Coronary artery (tissue), 2 donors: ENCODE measurements at places on chromosomes 2 and 18.

GRCh38 chr18:70385474-70385873 is 96.6 kb downstream of the SOCS6 start:
- no peak for DNase-seq

- no peak for DNase-seq
Measured at GRCh38 chr2:241110607-241111439, 8.7 kb upstream of the MTERF4 start.

- DNase-seq = no peak
Measured at GRCh38 chr18:76553715-76554546, 58.9 kb upstream of the ZNF516 start.

DNA sequence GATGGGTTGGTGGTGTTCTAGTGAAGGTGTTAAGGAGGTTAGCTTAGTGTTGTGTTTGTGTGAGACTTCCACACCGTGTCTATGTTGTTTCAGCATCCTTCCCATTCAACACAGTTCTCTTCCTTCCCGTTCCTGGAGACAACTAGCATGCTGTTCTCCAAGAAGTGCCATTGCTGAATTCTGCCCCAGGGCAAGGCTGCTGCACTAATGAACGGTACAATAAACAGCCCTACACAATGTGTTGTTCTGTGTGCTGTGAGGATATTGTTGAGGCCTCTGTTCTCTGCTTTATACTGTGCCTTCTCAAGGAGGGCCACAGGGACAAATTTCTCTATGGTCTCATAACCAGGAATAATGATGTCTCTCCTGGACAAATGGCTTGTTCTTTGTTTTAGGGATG is 39.8 kb upstream of the ZEB2 start:
- no peak for DNase-seq

DNA sequence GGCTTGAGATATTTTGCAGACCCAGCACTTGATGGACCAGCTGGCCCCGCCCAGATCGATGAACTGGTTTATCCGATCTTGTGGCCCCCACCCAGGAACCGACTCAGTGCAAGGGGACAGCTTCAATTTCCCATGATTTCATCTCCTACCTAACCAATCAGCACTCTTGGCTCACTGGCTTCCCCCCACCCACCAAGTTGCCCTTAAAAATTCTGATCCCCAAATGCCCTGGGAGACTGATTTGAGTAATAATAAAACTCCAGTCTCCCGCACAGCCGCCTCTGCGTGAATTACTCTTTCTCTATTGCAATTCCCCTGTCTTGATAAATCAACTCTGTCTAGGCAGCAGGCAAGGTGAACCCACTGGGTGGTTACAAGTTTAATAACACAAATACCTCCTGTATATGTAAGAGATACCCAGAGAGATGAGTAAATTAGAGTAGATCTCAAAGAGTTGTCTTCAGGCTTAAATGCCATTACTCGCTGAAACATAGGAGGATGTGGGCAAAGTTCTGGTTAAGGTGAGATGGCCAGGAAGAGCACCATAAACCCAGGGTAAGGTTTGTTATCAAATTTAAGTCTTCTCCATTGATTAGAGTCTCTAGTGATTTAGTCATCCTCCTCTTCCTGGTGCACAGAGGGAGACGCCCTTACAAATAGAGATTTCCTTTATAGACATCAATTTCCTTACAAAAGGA is 222.8 kb downstream of the ARL4C start:
- no peak for DNase-seq

DNA sequence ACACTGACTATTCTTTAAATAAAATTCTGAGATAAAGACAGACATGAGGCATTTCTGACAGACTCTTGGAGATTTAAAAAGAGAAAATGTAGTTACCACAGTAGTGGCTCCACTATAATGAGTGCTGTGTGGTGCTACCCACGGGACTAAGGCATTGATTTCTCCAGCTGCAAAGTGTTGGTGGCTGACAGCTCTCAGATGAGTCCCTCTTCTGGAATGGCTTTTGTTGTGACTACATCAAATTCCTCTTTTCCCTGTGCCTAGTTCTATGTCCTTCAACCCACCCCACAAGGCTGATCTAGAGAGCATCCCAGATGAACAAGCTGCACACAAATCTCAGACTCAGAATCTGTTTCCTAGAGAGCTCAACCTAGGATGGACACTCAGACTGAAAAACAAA is 884.8 kb upstream of the ZEB2 start:
- no peak for DNase-seq

- DNase-seq = no peak
Measured at GRCh38 chr2:37523814-37524362, 147.6 kb downstream of the CDC42EP3 start.

DNA sequence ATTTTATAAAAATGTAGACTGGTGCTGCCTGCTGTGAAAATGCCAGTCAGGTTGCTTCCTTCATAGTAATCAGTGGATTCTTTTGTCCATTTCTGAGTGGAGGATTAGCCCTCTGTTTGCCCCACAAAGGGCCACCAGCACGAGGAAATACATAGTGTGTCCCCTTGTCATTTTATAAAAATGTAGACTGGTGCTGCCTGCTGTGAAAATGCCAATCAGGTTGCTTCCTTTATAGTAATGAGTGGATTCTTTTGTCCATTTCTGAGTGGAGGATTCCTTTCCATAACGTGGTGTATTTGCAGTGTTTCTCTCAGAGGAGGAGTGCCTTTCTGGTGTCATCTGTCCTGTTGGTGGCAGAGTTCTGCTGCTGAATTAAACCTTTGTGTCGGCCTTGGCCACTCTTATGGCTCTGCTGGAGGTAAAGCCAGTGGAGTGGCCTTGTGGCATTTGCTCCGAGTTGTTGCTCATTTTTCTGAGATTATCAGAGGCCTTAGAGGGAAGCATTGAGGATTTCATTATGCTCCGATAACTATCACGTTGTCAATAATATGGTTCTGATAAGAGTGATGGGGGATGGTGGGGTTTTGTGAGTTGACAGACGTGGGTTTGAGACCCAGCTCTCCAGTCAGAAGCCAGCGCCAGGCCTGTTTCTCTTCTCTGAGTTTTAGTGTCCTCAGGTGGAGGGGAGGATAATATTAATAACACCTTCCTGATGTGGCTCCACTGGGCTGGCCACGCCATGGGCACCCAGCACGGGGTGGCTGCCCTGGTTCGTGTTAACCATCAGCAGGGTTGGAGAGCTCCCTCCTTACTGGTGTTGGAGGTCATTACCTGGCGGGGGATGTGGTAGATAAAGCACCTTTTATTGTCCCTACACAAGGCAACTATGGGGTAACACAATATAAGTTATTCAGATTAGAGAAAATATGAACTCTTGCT is 96.6 kb downstream of the NEDD4L start:
- DNase-seq = no peak

GRCh38 chr2:232463701-232464543 is 8.0 kb downstream of the ALPI start:
- peak; percentile 59 for DNase-seq

DNA sequence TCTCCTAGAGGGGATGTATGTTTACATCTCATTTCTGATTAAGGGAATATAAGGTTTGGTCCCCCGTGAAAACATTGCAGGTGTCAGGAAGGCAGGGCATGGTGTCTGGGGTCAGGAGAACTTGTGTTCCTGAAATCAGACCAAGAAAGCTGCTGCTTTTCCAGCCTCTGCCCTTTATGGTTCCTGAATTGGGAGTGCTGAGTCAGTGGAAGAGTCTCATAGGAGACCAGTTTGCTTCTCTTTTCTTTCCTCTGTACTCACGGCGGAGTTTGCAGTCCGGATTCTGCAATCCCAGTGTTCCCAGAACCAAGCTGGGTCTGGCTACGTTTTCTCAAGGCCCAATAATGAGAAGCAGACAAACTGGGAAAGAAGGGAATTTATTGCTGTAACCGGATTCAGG is 5.1 kb upstream of the MARCO start:
- no peak for DNase-seq

- DNase-seq = no peak
Measured at GRCh38 chr18:36934884-36935283, 106.0 kb downstream of the KIAA1328 start.

- no peak for DNase-seq
Measured at GRCh38 chr2:207787017-207787416, 17.3 kb upstream of the FZD5 start.

DNA sequence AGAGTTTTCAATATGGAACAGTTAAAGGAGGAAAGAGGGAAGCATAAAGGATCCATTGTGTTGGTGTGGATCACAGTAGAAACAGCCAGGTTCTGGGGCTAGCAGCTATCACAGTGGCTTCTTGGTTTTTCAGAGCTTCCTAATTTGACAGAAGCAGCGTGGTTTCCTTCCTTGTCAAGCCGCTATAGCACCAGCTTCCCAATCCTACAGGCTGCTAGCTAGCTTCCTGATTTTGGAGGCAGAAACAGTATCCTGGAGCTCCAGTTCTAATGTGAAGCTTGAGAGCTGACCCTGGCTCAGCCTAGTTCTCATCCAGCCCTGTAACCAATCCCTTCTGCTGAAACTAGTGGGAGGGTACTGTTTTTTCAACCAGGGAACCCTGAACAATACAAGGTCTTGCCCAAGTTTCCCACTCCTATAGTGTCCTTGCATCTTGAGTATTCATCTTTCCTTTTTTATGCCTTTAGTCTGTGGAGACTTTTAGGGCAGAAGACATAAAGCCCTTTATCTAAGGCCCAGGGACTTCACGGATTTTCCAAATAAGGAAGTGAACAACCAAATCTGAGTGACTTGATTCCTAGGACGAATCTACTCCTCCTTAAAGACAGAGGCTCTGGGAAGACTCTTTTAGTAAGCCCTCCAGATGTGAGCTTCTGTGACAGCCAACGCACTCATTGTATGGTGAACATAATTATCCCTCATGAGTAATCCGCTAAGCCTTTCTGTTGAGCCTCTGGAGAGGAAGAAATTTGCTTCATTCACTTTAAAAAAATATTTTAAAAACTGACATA is 33.8 kb downstream of the CCDC93 start:
- no peak for DNase-seq

DNA sequence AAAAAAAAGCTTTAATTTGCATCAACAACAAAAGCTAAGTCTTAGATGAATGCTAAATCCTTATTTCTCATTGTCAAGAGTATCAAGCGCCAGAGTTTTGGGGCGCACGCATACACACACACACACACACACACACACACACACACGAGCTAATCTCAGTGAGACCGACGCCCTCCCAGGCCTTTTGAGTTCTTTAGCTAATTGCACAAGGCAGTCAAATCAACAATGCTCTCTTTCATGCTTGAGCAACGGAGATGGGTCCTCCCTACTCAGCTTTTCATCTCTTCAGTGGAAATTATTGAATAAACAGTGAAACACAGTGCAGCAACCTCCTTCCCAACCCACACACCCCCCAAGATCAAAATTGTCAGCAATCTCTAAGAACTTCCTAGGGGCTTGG is 19.2 kb downstream of the GKN1 start:
- no peak for DNase-seq

DNA sequence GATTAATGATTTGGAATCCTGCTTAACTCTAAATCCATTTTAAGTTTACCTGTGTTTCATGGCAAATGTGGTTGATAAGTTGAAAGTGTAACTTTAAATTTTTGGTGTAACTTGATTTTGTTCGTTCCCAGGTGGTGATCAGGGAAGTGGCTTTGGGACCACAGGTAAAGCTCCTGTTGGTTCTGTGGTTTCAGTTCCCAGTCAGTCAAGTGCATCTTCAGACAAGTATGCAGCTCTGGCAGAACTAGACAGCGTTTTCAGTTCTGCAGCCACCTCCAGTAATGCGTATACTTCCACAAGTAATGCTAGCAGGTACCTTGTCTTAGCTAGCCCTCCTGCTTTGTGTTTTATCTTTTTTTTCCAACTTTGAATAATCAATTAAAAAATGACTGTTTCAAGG is 62.8 kb downstream of the AGFG1 start:
- DNase-seq = no peak

- no peak for DNase-seq
Measured at GRCh38 chr2:48914477-48915089, 159.1 kb upstream of the LHCGR start.

- DNase-seq = no peak
Measured at GRCh38 chr2:194750926-194751325, 906.1 kb upstream of the SLC39A10 start.

GRCh38 chr2:218125626-218126080 is at the start of gene CXCR2:
CXCR2 (plus strand) TSS chr2:218126028; CDS start chr2:218134802, 8,774 bp downstream.
- no peak for DNase-seq

GRCh38 chr2:218995972-218996711 is 2.9 kb upstream of the CRYBA2 start:
- peak; percentile 87 for DNase-seq

- no peak for DNase-seq
Measured at GRCh38 chr18:34767601-34768027, 57.5 kb downstream of the DTNA start.

GRCh38 chr2:156800065-156800653 is 364.0 kb downstream of the GPD2 start:
- DNase-seq = no peak

DNA sequence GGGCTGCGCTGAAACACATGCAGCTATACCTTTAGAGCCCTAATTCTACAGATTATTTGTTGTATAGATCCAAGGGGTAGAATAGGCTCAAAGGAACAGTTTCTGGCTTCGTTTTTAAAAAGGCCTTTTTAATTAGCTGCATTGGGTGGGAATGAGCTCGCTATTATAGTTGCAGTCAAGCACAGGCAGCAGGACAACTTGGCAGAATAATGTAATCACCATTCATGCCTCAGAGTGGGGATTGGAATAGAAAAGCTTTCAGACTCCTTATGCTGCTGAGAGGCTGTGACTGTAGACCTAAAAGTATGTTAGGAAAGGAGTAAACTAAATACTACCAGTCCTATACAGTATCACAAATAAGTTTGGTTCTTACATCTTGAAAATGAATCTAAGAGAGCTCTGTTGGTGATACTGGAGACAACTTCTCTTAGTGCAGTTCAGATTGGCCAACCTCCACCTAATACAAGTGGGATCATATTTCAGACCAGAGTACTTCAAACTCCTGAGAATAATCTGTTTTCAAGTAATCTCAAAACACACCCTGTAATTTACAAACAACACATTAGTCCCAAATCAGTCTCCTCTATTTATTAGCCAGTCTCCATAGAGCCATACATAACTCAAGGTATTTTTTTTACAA is 121.4 kb downstream of the ANTXR1 start:
- no peak for DNase-seq

- DNase-seq = no peak
Measured at GRCh38 chr2:197254776-197255530, 55.6 kb downstream of the ANKRD44 start.

- no peak for DNase-seq
Measured at GRCh38 chr2:73494031-73494430, 108.4 kb downstream of the ALMS1 start.

- peak; percentile 50 for DNase-seq
Measured at GRCh38 chr2:96547731-96548171, 11.2 kb downstream of the ARID5A start.

- no peak for DNase-seq
Measured at GRCh38 chr18:63339920-63340484, 20.4 kb upstream of the BCL2 start.

GRCh38 chr2:190441564-190441963 is 33.4 kb downstream of the MFSD6 start:
- DNase-seq = no peak

DNA sequence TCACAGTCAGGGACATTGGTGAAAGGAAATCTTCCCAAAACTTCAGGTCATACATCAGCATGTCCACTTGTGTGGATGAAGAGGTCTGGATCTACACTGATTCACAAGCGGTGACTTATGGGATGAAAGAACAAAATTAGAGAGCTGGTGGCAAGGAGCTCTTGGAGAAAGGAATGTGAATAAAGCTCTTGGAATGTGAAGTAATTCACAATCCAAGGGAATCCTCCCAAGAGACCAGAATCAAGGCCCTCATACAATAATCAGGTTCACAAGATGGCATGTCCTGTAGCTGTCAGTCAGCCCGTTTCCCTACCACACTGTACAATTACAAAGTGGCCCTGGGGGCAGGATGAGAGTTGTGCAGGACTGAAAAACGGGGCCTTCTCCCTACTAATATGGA is 96.2 kb downstream of the MRPS9 start:
- DNase-seq = no peak

- DNase-seq = no peak
Measured at GRCh38 chr2:110807522-110807921, 75.1 kb downstream of the ACOXL start.
